ENCODE measurements at places on chromosomes 12 and 14.

DNA sequence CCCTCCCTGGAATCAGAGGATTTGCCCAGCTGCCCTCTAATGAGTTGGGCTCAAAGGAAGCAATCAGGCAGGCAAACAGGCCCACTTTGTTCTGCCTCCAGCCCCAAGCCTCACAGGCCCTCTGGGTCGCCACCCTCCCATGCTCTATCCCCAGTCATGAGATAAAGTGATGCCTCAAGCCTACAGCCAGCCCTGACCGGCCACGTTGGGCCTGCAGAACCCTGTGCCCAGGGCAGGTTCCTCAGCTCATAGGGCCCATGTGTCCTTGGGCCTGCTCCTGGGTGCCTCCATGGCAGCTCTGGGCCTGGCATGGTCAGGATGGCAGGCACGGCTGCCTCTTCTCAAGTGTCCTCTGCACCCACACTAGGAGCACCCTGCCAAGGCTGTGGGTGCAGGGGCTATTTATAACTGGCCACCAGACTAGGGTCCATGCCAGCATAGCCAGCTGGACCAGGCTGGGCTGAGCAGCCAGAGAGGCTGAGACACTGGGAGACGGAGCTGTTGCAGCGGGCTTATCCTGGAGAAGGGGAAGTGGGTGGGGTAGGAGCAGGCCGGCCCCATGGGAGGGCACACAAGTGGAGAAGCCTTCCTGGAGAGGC, 20.2 kb downstream of the HDAC7 start:
- no peak for DNase-seq

DNA sequence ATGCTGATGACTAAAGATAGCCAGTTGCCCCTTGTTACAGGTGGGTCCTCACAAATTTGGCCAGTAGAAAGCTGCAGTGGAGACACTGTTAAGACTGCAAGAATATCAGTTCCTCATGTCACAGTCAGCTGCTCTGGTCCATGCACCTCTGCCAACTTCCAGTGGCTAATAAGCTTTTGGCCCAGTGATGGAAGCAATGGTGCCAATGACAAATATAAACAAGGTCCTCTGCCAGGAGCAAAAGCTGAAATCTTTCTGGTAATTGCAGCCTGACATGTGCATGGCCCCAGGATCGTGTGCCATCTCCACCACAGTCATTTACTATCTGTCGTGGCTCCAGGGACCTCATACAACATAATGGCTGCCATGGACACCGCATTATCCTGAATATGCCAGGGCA, 85.4 kb upstream of the TMEM260 start:
- DNase-seq, result no peak

DNA sequence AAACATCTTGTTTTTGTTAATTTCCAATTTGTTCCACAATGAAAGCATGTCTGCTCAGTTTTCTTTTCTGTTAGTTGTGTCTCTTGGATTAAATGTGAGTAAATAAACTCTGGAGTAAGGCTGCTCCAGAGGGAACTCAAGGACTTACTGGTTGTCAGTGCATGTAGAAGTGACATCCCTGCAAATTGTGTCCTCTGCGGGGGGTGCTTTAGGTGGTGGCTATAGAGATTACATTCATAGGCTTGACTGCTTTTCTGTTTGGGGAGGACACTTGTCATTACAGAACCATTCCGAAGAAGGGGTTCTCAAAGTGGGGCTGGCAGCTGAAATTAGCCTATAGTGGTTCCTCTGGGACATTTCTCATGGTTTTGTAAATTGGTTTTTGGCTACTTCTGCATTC, 8.8 kb downstream of the TMTC2 start:
- DNase-seq, result no peak

DNA sequence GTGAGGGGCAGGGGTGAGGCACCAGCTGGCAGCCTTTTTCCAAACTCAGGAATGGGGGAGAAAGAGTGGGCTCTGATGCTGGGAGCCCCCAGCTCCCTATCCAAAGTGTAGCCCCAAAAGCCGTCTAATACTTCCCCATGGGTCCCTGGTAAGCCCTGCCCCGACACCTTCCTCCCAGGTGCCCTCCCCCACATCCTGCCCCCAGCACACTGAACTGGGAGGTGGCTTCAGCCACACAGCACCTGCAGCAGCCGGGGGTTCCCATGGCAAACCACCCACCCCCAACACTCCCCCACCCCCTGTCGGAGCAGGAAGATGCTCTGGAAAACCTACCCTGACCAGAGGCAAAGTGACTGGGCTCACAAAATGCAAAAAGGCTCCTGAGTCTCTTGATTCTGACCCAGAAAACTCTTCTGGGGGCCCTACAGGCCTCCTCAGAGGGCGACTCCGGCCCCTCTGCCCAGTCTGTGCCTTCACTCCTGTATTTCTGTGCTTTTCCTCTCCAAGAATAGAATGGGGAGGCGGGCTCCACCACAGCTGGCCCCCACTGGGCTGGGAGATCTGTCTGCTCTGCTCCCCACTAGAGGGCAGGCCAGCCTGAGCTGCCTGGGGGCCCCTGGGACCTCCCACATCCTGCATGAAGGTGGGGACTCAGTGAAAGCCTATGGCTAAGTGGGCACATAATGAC, 81.6 kb downstream of the ITPK1 start:
- peak; percentile 23 for DNase-seq

- DNase-seq, result no peak
Observed at GRCh38 chr14:41403360-41403759, 203.3 kb upstream of the LRFN5 start.

GRCh38 chr14:81222691-81223090, 1.9 kb upstream of the GTF2A1 start:
- DNase-seq, result no peak

DNA sequence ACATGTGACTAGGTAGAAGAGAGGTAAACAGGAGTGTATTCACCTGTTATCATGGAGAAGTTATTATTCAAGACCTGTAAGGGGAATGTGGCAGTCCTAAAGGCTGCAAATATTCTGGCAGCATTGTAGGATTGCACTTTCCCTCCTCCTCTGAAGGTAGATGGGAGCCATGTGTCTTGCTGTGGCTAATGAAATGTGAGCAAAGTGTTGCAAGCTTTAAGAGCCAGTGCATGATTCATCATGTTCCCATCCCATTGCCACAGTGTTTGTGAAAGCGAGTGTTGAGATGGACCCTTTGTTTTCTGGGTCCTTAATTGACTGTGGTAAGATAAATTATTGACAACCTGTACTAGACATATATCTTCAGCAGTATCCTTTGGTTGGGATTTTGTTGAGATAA, 128.7 kb downstream of the RGS6 start:
- DNase-seq, result no peak

DNA sequence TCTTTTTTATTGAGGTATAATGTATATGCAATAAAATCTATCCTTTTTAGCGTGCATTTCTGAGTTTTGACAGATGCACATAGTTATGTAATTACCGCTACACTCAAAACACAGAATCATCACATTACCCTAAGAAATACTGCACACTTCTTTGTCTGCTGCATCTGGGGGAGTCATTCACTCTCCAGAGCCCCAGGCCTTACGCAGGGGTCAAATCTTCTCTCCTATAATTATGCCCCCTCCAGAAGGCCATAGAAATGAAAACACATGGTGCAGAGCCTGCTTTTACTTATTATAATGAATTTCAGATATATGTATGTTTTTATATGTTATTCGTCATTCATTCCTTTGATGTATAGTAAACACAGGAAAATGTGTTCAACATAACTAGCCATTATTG, 296.5 kb upstream of the TMEM132C start:
- no peak for DNase-seq

DNA sequence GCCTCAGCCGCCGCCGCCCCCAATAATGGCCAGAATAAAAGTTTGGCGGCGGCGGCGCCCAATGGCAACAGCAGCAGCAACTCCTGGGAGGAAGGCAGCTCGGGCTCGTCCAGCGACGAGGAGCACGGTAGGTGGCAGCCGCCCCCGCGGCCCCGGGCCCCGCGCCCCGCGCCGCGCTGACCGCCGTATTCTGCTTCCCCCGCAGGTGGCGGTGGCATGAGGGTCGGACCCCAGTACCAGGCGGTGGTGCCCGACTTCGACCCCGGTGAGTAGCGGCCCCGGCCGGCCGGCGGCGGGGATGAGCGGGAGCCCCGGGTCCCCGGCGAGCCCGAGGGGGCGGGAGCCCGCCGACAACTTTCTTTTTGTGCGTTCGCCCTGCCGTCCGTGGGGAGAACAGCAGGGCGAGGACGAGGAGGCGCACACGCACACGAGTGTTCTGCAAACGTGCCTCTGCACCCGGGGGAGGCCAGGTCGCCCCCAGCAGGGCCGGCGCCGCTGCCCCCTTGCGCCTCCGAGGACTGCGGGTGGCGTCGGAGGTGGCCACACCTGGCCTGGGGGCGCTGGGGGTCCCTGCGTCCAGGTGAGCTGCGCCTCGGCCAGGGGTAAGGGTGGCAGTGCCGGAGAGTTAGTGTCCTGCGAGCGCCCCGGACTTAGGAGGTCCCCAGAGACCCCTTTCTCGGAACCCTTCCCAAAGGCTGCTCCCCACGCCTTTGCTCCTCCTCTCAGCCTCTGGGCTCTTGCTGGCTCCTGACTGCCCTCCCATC, 794 bp downstream of the RCOR1 start:
- DNase-seq, result peak; percentile 64

GRCh38 chr12:116306968-116307367, 29.5 kb upstream of the MED13L start:
- no peak for DNase-seq

- DNase-seq, result no peak
Observed at GRCh38 chr12:104163631-104164030, 25.6 kb upstream of the NFYB start.

- DNase-seq, result no peak
Observed at GRCh38 chr14:61268812-61269211, 12.3 kb downstream of the TMEM30B start.

DNA sequence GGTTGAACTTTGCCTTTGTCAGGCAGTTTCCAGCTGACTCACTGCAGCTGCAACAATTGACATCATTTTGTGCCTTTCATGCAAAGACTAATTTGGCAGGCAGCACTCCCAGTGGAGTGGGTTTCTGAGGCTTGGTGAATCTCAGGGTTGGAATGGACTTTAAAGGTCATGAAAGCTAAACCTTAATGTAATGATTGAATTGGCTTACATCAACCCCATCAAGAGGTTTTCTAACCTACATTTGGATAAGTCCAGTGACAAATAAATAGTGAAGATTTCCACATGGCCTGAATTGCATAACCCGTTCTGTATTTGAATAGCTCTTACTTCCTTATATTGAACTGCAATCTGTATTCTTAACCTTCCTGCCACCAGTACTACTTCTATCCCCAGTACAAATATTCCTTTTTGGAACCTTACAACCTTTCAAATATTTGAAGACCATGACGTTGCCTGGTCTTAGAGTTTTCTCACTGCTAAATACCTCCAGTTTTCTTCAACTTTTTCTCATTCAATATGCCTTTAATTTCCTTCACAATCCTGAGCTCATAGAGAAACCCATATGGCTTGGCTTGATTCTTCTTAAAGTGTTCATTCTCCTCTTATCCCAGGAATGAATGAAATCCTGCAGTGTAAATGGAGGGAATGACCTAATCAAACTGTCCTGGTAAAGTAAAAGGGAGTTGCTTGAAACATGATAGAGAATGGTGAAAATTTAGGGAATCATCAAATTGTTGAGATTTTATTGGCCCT, 168.1 kb upstream of the NOVA1 start:
- no peak for DNase-seq

DNA sequence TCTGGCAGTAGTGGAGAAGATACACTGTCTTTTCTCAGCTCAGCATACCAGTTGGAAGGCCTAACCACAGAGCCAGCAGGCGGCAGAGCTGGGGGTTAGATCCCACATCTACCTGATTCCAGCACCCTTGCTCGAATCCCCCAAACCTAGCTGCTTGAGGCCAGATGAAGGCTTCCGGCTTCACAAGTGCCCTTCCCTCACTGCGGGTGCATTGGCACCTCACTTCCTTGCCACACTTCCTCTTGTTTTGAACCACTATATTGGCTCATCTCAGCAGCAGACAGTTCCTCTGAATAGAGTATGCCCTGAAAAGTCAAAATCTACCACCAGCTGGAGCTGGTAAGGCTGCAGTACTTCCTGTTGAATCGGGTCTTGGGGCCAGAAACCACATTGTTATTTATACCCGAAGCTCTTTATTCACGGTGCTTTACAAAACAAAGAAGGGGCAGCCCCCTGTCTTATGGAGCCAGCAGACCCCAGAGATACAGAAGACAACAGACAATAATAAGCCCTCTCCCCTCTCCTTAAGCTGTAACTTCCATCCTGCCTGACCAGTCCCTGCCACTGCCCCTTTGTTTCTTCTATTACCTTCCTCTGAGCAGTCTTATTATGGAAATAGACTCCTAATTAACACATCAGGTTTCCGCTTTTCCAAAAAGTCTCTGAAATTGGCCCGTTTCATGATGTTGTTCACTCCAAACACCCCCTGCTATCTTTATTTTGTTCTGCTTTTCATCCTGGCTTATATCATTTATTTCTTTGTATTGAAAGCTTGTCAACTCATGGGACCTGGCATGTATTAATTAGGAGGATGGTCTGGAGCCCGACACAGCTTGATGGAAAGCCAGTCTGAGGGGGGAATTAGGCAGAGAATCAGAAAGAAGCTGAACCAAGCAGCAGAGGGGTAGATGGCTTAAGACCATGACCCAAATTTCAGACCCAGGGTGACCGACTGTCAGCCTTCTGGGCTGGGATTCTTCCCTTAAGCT, 233.5 kb downstream of the EFCAB11 start:
- DNase-seq, result peak; percentile 88

GRCh38 chr14:47543459-47543858, 131.9 kb downstream of the MDGA2 start:
- DNase-seq, result no peak

DNA sequence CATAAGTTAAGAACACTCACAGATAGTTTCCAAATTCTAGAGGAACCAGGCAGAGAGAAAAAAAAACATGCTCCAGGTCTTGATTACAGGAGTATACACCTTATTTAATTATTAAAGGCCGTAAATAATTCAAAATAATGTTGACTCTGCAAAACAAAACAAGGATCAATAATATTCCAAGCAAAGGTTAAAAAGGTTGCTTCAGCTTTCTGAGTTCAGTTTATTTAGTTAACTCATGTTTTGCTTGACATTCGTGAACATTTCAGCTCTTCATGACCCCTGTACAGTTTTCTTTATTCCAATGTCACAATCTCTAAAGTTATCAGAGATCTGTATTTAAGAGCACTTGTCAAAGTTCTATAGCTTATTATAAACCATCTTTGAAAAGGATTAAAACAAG, 19.6 kb downstream of the KLRF2 start:
- no peak for DNase-seq

DNA sequence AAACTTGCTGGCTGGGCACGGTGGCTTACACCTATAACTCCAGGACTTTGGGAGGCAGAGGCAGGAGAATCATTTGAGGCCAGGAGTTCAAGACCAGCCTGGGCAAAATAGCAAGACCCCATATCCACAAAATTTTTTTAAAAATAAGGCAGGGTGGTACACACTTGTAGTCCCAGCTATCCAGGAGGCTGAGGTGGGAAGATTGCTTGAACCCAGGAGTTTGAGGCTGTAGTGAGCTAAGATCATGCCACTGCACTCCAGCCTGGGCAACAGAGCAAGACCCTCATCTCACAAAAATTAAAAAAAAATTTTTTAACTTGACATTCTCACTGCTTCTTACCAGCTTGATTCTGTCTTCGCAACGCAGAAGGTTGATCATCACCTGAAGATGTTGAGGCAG, 39.5 kb downstream of the SSH1 start:
- DNase-seq, result no peak

GRCh38 chr12:109883461-109883860, 3.1 kb upstream of the GLTP start:
- DNase-seq, result no peak

GRCh38 chr12:19201661-19202060, 72.1 kb downstream of the PLEKHA5 start:
- DNase-seq, result no peak
